ENCODE measurements at places on chromosomes 13 and 19. TPM values are rescaled to one million over a fixed set of nuclear protein-coding genes. Genes with fewer than 3 reads are reported as not detected.

GRCh38 chr19:32824191-32824751, 45.3 kb downstream of the SLC7A9 start:
- DNase-seq: no peak

DNA sequence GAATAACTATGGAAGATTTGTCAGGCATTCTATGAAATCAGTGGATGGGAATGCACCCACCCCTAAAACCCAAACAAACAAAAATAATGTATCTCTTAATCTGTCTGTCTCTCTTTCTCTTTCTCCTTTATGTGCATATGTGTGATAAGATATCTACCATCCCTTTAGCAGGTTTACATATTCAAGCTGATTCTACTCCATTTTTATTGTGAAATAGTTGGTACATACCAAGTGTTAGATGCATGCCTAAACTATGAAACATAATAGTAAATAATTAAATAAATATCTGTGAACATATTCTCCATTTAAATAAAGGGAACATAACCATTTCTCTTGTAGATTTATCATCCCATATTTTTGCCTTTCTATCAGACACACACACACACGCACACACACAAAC, 121.8 kb upstream of the PCDH9 start:
- DNase-seq: no peak

Gene SHKBP1
- 91.4 TPM for total RNA-seq

DNA sequence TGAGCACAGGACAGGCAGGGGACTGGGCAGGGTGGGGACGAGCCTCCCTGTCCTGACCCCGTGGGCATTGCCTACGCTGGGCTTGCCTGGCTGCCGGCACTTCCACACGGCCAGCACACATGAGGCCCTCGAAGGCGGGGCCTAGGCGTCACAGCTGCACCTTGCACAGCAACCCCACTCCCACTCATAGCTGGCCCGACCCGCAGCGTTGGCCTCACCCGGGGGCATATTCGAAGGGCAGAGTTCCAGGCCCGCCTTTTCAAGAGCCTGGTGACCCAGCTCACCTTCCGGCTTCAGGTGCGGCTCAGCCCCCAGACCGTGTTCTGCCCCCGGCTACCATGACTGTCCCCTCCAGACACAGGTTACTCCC, 16.9 kb upstream of the PROZ start:
- DNase-seq: no peak

- DNase-seq: no peak
These were observed 25.4 kb upstream of the NANOS2 start for GRCh38 chr19:45939792-45940514.
